ENCODE measurements at places on chromosomes 12 and 14.

DNA sequence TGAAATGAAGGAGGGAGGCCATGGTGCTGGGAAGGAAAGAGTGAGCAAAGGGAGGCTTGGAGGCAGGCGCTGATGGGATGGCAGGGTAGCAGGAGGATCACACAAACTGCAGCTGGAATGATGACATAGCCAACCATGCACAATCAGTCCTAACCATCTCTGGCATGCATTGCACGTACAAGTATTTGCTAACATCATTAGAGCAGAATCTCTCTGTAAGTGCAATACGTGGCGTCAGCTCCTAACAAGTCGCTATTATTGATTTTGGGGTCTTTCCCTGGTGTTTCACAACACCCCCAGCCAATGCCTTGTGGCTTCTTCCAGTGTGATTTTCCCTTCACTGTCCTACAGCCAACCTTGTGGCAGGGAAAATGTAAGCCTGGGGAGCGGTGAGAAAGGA is 18.5 kb downstream of the BDKRB1 start:
- no peak for DNase-seq

DNA sequence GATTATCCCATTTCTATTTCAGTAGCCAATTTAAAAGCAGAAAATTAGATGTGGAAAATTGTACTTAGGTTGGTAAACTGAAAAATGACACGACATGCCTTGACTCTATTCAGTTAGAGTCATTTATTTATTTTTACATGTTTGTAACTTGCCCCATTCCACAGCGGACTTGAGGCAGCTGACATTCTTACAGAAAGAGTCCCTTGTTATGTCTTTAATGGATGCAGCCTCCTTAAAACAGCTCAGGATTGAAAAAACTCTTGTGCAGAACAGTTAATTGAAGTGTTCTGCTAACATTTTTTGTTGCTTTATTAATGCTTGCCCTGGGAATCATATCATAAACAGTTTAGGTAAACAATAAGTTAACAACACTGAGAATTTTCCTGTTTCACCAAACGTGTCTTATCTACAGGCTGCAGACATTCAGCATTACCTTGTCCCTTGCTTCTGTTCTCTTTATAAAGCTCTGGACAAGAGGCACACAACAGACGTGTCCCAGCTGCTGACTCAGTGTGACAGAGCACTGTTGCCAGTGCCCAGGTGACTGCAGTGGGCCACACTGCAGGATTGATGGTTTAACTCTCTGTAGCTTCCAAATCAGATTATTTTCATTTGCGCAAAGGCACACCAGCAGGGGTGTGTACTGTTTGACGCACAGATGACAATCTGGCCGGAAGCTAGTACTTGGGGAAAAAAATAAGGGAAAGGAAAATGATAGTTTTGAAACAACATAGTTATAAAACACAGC is 101.6 kb downstream of the PELI2 start:
- no peak for DNase-seq

GRCh38 chr12:14842315-14842714 is 1.0 kb downstream of the ART4 start:
- no peak for DNase-seq

DNA sequence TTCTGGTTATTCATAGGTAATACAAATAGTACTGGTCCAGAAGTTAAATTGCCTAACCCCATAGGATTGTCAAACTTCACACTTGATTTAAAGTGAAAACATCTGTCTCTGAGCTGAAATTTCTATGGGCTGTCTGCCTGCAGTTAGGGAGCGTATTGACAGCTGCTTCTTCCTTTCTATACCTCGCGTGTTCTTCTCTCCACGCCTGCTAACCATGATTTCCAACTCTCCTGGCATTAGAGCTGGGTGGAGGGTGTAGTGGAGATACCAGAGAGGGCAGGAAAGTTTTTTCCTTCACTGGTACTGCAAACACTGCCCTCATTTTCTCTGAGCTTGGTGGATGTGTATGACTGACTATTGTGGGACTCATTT is 429.0 kb upstream of the FBXO33 start:
- no peak for DNase-seq

DNA sequence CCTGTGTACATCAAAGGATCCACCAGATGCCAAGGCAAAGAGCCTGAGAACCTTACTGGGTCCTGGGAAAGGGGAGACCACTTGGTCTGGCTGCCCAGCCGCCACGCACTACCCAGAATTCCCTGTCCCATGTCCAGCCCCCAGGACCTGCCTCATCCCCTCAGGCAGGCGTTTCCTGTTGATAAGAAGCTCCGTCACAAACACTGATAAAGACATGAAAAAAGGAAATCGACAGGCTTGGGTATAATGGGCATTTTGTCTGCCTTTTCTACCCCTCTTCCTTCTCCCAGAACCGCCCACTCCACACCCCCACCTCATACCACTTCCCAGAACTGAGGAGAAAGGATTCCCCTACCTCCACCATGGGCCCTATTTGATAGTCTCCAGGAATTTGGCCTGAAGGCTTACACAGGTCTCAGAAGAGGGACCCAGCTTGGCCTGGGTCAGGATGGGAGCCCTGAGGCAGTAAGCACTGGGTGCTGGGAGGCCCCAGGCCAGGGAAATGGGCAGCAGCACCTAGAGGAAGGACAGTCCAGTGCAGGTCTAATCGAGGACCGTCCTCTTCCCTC is 18.8 kb downstream of the ACVRL1 start:
- DNase-seq, result no peak

- DNase-seq, result no peak
Measured at GRCh38 chr12:120264904-120265472, 542 bp downstream of the PXN start.

DNA sequence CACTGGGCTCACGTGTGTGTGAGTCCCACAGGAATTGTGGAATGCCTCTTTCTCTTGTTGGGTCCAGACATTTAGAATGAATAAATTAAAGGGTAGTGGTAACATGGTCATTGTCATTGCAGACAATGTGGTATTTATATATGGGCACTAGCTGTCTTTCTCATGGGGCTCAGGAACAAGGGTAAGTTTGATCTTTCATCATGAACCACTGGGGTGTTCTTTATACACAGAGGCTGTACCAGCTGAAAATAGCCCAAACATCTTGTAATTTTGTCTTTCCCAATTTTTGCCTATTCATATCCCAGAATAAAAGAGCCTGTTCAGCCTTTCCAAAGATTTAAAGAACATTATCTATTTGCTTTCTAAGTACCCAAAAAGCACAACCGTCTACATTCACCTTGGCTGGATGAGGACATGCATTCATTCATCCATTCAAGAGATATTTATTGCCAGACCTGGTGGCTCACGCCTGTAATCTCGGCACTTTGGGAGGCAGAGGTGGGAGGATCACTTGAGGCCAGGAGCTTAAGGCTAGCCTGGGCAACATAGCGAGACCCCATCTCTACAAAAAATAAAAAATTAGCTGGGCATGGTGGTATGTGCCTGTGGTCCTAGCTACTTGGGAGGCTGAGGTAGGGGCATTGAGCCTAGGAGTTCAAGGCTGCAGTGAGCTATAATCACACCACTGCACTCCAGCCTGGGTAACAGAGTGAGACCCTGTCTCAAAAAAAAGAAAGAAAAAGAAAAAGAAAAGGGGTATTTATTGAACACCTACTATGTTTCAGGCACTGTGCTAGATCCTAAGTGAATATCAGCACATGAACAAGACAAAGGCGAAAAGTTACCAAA is 4.4 kb upstream of the FOS start:
- no peak for DNase-seq

DNA sequence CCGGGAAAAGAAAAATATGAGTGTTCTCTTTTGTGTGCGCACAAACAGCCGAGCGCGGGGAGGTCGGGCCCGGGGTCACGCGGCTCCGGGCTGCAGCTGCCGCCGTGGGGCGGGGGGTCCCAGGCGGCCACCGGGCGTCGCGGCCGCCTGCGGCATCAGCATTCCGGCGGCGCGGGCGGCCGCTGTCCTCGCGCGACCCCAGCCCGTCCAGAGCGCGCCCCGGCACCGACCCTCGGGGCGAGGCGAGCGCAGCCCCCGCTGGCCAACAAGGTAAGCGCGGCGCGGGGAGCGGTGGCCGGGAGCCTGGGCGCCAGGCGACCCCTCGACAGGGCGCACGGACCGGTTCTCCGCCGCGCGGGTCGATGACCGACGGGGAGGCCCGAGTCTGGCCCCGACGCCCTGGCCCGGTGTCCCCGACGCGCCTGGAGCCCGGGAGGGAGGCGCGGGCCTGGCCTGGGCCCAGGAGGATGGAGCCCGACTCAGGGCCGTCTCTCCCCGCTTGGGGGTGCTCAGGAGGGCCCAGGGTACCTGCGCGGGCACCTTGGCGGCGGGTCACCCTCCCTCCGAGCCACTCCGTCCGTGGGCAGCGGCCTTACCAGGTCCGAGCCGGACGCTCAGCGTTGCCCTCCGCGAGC is 103.9 kb upstream of the DIO3 start:
- DNase-seq, result no peak

- DNase-seq, result no peak
Measured at GRCh38 chr12:91877456-91878235, 268.0 kb downstream of the BTG1 start.

- no peak for DNase-seq
Measured at GRCh38 chr14:30158299-30158698, 230.7 kb upstream of the PRKD1 start.

GRCh38 chr12:76820888-76821482 is 57.1 kb downstream of the ZDHHC17 start:
- DNase-seq, result no peak

- DNase-seq, result no peak
Measured at GRCh38 chr12:1281683-1282366, 290.8 kb downstream of the ERC1 start.

DNA sequence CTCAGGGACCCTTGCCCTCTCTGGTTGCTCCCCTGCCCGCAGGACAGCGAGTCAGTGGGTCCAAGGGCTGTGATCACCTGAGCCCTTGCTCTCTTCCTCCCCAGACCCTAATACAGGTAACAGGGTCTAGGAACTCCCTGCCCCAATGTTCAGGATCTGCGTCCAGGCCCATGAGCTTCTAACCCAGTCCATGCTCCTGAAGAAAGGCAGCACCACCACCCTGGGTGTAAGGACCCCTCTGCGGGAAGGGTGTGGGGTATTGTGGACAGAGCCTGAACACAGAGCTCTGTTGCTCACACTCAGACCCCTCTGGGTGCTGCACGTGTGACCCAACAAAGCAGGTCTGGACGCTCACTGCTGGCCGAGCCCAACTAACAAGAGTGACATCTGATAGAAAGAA is 18.3 kb downstream of the GLRX5 start:
- DNase-seq, result no peak

DNA sequence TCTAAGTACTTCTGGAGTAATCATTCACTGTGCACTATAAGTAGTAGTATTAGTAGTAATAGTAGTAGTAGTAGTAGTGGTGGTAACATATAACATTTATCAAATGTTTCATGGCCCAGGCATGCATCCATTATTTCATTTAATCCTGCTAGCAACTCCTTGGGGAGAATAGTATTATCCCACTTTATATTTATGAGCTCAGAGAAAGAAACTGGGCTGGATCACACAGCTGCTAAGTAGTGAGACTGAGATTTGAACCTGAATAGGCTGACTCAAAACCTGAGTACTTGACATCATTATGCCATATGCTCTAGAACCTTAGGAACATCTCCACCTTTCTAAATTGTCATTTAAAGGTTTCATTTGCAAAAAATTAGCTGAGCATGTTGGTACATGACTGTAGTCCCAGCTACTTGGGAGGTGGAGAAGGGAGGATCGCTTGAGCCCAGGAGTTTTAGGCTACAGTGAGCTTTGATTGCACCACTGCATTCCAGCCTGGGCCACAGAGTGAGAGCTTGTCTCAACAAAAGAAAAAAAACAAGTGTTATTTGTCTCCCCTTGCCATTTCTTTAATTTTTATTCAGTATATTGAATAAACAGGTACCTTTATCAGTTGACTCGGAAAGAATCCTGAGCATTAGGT is 11.4 kb upstream of the NID2 start:
- no peak for DNase-seq

- DNase-seq, result no peak
Measured at GRCh38 chr12:122643207-122643805, 59.9 kb downstream of the HCAR2 start.

- DNase-seq, result no peak
Measured at GRCh38 chr12:100703337-100703736, 91.2 kb upstream of the ANO4 start.

- no peak for DNase-seq
Measured at GRCh38 chr12:32893458-32893857, 3.1 kb downstream of the PKP2 start.

DNA sequence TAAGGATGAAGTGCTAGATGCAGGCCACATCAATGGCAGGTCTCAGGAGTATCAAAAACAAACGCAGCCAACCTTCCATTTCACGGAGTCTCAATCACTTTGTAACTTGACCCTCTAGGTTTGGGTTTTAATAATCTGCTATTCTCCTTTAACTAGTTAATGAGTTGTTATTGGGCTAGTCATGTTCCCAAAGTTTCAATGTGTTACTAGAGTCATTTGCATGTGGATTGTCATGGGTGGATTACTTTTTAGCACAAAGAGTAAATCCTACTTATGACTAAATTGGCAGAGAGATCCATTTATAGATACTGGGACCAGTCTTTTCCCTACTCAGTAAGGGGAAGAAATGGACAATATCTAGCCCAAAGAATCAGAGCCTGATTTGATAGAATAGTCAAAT is 151.0 kb downstream of the BCAT1 start:
- DNase-seq, result no peak

- DNase-seq, result no peak
Measured at GRCh38 chr12:95480230-95480629, 6.3 kb downstream of the METAP2 start.

DNA sequence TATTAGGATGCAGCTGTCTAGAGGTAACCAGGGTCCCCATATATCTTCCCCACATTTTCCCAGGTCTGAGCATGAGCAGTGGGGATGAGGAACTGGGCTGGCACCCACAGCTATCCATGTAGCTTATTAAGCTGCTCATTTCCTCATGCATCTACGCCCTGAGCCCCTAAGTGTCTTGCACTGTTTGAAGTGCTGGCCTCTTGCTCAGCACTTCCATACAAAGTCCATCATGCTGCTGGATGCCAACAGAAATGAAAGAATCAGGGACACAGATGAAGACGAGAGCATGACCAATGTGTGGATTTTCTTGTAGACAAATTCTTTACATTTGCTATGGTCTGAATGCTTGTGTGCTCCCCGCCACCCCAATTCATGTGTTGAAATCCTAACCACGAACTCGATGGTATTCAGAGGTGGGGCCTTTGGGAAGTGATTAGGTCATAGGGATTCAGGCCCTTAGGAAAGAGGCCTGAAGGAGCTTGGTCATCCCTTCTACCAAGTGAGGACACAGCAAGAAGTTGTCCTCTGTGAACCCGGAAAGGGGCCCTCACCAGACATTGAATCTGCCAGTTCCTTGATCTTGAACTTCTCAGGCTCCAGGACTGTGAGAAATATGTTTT is 54.5 kb downstream of the C12orf75 start:
- no peak for DNase-seq

DNA sequence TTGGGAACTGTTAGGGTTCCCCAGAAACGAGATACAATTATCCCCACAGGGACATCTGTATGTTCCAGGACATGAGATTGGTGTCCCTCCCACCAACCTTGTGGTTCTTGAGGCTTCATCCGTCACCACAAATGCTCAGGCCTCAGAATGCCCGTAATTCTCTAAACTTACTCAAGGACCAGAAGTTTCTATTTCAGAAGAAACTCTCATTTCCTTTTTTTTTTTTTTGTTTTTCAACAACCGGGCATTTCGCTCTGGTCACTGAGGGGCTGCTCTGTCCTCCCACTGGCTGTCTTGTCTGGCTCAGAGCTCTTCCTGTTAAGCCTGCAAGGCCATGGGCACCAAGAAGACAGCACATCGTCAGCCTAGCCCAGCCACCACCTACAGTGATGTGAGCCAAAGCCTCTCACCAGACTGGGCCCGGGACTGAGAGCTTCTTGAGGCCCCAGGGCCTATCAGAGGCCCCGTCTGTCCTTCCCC is 36.2 kb downstream of the VDR start:
- DNase-seq, result no peak
